ENCODE measurements at places on chromosomes 12 and 14.

- no peak for DNase-seq
Measured at GRCh38 chr14:91338379-91338778, 79.2 kb downstream of the CCDC88C start.

DNA sequence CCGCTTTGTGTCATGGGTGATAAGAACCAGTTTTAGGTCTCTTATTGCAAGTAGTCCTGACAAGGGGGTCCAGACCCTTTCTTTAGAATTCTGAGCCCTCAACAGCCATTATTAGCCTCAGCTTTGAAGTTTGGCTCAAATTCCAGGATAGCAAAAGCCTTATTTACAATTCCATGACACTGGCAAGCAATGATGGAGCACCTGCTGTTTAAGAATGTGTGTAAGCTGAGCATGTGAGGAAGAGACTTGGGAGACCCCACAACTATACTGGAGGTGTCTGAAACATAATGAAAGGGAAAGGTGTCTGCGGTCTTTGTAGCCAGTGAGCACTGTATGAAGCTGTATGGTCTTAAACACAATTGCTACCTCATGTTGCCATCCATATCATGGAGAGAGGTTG, 119.8 kb downstream of the TBX5 start:
- DNase-seq: no peak

GRCh38 chr12:24950231-24950834, 1.4 kb upstream of the BCAT1 start:
- no peak for DNase-seq

- DNase-seq: no peak
Measured at GRCh38 chr14:36757734-36758601, 96.3 kb downstream of the PAX9 start.

Data from stimulated activated CD4-positive, alpha-beta T cell treated with anti-CD3 and anti-CD28 coated beads, Interleukin-15, amount 100 ng/mL, for 1 hour (primary cell).